DMS79 (cell line): ENCODE measurements at places on chromosomes 13 and 19.
A peak's percentile ranks its signal among the peaks of the same experiment; 100 is the strongest.

DNA sequence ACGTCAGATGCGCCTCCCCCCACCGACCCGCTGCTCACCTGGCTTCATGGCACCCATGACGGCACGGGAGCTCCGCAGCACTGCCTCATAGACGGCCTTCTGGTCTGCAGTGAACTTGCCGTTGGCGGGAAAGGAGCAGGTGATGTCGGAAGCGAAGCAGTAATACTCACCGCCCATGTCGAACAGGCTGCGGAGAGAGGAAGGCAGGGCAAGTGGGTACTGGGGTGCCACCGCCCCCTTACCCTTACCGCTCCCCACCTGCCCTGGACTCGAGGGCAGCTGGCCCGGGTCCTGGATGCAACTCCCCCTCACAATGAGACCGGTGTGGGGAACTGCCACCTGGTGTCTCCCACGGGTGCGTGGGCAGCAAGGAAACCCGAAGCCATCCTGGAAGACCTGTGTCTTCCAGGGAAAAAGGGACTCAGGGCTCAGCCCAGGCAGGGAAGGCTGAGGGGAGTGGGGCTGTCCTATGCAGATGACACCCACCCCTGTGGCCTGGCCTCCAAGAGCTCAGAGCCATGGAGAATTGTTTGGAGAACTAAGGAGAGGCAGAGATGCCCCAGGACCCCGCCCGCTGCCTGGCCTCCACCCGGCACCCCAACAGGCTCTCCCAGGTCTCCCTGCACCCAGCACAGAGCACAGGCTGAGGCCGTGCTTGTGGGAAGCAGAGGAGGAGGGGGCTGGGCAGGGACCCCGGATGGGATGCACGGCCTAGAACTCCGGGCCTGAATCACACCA lies 28.3 kb downstream of the CEBPG start:
- DNase-seq: no peak

GRCh38 chr13:95982144-95982543 lies 71.1 kb downstream of the UGGT2 start:
- no peak for DNase-seq

DNA sequence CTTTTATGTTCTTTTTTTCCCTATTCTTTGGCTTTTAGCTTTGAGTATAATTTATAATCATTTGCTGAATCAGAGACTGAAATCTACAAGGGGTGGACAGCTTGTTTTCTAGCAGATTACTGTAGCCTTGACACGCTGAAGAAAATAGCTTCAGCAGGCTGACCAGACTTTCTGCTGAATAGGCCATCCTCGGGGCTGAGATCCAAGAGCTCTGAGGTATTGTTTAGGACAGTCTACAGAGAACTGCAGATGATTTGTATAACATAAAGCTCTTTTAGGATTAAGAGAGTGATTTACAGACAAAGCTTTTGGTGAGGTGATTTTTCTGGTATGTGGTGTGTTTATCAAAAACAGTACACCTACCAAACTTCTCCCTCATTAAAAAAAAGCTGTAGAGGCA lies 16.8 kb downstream of the POLR1D start:
- DNase-seq: no peak

GRCh38 chr19:34244611-34245299 lies 9.6 kb upstream of the GARRE1 start:
- DNase-seq: no peak

GRCh38 chr19:1400281-1401137 lies 833 bp downstream of the GAMT start:
- DNase-seq: peak; percentile 18

GRCh38 chr13:83831796-83832195 lies 50.5 kb downstream of the SLITRK1 start:
- no peak for DNase-seq

- peak; percentile 7 for DNase-seq
Observed at GRCh38 chr13:24148414-24149235, 11.9 kb upstream of the SPATA13 start.

DNA sequence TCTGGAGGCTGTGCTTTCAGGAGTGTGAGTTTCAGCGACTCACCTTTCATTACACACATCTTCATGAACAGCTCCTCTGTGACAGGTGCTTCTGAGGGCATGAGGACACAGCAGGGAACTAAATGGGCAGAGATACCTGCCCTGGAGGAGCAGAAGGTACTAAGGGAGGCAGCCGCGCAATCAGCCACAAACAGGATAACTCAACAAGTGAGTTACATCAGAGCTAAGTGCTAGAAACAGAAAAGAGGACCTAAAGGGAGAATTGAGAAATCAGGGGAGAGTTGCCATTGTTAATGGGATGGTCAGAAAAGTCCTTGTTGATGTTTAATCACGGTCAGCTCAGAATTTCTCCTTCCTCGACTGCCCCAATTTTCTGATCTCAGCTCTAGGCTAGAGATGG lies 42.5 kb downstream of the SYDE1 start:
- no peak for DNase-seq

DNA sequence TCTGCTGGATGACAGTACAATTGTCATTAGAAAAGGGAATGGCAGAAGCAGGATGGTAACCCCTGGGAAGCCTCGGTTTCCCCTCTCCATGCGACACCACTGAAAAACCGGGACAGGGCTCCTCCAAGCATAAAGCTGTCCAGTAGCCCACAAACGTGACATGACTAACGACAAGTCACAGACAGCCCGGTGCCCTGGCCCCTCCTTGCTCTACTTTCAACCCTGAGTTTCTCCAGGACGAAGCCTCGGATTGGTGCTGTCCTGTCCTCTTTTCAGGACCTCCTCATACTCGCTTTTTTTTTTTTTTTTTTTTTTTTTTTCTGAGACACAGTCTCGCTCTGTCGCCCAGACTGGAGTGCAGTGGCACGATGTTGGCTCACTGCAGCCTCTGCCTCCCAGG lies 16.3 kb downstream of the DPP9 start:
- no peak for DNase-seq
